ENCODE measurements at places on chromosomes 3 and 15. TPM values are rescaled to one million over a fixed set of nuclear protein-coding genes. Genes with fewer than 3 reads are reported as not detected.

UBAP1L gene
- 0.28 TPM for total RNA-seq

CNTN4 gene
- total RNA-seq: under 0.01 TPM

CD200R1 gene
- under 0.01 TPM for total RNA-seq

DNAH12 gene
- under 0.01 TPM for total RNA-seq

TPRG1 gene
- not detected for total RNA-seq

PLSCR5 gene
- not detected for total RNA-seq

PTH1R gene
- 0.18 TPM for total RNA-seq

SGO1 gene
- total RNA-seq: 8.1 TPM

ZDHHC19 gene
- not detected for total RNA-seq

ADCY5 gene
- 0.56 TPM for total RNA-seq

TRPM1 gene
- total RNA-seq: 0.28 TPM

CRTC3 gene
- 4.7 TPM for total RNA-seq

TM4SF4 gene
- total RNA-seq: 1.6 TPM

SLC7A14 gene
- total RNA-seq: 6.8 TPM

CACNA2D3 gene
- total RNA-seq: 0.36 TPM

TMEM202 gene
- total RNA-seq: not detected
